Amniotic epithelial cell (primary cell): ENCODE measurements at places on chromosomes 11 and 22.

- no peak for DNase-seq
These were observed 88.4 kb downstream of the CDKN1C start for GRCh38 chr11:2797121-2797711.

DNA sequence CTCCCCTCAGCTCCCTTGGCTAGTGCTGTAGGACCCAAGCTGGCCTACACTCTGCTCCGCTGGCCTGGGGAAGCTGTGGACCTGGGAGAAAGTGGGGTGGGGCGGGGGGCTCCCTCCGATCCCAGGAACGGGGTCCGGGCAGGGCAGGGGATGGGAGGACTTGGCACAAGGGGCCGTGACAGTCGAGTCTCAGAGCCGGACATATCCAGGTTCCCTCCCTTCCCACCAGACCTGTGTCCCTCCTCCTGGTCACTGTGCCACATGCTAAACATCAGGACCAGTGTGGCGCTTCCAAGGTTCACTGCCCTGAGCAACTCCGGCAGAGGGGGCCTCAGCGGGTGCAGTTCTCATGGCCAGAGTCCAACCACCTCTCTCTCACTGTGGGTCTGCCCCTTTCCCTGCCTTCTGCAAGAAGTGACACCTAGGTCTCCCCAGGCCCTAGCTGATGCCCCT, 2.0 kb downstream of the DUSP8 start:
- DNase-seq = no peak

- peak; percentile 43 for DNase-seq
These were observed 56.5 kb upstream of the CABP7 start for GRCh38 chr22:29663180-29663821.

DNA sequence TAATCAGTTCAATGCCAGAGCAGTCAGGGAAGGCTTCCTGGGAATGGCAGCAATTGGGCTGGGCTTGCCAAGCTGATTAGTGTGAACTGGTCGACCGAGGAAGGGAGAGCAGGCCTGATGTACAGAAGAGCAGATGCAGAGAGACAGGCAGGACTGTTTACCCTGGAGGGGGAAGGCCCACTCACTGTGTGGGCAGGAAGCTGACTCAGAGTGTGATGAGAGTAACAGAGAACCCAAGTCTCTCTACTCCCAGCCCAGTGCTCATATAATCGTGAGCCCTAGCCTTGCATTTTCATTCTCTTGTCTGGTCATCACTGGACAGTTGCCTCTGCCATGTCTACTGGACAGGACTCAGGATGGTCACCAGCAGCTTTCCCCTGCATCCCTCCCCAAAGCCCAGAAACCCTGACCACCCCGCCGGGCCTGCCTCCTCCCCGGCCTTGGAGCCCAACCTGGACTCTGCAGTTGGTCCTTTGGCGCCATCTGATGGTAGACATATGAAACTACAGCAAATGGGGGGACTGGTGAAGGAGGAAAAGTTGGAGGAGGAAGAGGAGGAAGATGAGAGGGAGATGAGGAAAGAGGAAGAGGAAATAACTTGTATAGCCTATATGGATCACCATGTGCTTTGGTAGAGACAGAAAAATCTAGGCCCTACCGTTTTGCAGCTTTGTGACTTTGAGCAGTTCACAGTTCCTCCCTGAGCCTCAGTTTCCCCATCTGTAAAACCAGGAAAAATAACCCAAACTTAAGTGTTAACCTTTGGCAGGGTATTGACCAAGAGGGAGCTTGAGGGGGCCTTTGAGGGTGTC, 43.4 kb upstream of the PRDM11 start:
- DNase-seq = peak; percentile 74

- DNase-seq = no peak
These were observed 266.9 kb downstream of the SOX6 start for GRCh38 chr11:16089481-16089880.

- DNase-seq = no peak
These were observed 120.9 kb downstream of the SLC17A6 start for GRCh38 chr11:22459048-22459447.

DNA sequence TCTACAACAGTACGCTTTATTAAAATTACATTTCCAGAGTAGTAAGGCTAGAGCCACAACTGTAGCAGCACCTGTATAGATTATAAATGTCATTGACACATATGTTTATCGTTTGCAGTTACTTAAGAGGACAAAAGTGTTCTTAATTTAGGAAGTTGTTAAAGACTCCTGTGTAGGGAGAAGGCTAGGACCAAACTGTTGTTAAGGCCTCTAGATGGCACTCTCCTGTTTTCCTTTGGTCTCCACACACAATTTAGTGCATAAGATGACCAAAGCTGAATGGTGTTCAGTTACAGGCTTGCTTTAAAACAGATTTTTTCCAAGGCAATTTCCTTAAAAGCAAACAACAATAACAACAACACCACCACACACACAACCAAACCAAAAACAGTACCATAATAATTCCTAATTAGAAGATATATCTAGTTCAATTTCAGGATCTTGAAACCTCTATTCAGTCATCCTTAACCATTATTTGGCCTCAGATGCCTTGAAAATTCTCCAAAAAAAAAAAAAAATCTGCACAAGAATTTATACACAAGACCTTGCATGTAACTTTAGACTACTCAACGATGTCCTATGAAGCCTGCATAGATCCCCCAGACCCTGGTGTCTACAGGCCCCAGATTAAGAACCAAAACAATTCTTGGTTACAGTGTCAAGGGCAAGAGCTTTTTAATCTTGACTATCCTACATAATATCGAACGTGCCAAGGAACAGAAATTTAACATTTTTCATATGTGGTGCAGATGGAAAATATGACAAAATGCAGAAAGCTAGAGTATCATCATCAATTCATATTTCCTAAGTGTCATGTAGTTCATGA, 42.6 kb upstream of the APOA1 start:
- DNase-seq = peak; percentile 74

DNA sequence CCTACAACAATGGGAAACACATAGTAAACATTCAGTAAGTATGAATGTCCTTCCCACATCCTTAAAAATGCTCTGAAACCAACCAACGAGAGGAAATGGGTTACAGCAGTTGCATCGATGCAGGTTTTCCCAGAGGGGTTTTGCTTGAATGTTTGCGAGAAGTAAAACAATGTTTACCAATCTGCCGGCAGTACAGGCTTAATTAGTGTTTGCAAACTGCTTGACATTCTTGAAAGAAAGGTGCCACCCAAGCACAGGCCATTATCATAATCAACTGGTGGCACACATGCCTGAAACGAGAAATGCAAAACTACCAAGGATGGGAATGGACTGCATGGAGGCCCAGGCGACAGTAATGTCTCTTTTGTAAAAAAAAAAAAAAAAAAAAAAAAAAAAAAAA, 27.1 kb upstream of the OPCML start:
- DNase-seq = no peak

DNA sequence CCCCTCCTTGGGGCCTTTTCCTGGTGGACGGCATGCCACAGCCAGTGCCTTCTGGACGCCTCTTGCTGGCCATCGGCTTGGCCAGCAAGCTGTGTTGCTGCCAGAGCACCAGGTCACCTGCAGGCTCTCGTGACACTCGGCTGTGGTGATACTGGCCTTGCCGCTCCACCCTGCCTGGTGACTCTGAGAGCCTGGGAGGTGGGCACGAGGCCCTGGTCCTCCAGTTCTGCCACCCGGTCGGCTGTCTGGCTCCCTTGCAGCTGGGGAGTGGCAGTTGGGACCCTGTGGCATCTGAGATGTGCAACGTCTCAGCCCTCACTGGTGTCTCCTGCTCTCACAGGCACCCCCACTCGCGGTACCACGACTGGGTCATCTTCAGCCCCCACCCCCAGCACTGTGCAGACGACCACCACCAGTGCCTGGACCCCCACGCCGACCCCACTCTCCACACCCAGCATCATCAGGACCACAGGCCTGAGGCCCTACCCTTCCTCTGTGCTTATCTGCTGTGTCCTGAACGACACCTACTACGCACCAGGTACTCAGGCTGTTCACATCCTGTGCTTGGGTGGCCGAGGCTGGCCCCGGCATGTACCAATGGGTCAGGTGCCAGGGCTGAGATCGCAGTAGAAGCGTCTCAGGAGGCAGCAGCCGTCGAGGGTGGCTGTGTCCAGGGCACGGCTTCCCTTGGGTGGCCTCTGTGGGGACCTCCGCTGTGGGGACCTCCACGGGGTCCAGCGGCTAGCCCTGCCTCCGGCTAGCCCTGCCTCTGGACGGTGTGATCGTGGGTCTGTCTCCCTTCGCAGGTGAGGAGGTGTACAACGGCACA, 26.0 kb downstream of the MUC2 start:
- no peak for DNase-seq

GRCh38 chr11:88377646-88378045, 40.1 kb upstream of the CTSC start:
- no peak for DNase-seq

GRCh38 chr22:24024354-24024753, 13.2 kb downstream of the CABIN1 start:
- no peak for DNase-seq

- DNase-seq = no peak
These were observed 18.3 kb upstream of the RFPL3 start for GRCh38 chr22:32339190-32340012.

- DNase-seq = peak; percentile 68
These were observed 43.2 kb downstream of the NEU3 start for GRCh38 chr11:75031771-75032549.

- peak; percentile 7 for DNase-seq
These were observed at the start of gene CLDN5 for GRCh38 chr22:19524170-19525115. Gene CLDN5 (minus strand): TSS chr22:19524410. CDS start chr22:19524255, 155 bp downstream.

DNA sequence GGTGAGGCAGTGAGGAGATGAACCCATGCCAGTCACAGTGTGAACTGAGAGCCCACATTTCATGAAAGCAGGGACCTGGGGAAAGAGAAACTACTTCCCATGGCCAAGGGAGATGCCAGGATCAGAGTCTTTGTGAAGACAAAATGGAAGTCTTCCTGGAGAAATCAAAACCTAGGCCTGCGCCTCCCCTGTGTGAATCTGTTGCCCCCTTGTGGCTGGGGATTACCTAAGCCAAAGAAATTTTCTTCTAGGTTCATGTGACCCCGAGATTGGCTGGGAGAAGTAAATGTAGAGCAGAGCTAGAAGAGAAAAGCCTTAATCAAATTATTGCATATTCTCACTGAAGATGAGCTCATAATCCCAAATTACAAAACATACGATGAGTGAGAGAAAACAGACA, 1075.3 kb downstream of the TBC1D22A start:
- DNase-seq = no peak

DNA sequence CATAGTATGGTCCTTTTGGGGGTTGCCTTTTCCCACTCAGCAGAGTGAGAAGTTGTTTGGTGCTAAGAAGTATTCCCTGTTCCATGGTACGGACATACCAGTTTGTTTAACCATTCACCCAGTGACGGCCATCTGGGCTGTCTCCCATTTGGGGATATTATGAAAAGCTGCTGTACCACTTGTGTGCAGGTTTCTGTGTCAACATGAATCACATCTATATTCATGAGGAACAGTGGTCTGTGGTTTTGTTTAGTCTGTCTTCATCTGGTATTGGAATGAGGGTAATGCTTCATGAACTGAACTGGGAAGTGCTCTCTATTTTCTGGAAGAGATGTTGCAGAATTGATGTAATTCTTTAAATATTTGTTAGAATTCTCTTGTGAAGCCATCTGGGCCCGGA, 89.5 kb downstream of the TRMU start:
- DNase-seq = peak; percentile 20

DNA sequence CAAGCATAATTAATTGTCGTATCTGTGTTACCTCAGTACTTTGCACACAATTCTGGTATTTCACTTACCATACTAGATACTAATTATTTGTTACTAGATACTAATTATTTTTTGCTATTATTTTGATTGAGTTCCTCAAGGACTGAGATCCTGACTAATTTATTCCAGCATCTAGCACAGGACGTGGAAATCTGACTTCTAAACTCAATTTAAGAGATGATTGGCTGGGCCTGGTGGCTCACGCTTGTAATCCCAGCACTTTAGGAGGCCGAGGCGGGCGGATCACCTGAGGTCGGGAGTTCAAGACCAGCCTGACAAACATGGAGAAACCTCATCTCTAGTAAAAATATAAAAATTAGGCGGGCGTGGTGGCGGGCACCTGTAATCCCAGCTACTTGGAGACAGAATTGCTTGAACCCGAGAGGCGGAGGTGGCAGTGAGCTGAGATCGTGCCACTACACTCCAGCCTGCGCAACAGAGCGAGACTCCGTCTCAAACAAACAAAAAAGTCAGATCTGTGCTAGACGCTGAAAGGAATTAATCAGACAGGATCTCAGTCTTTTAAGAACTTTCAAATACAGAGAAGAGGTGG, 527 bp upstream of the MRPL48 start:
- no peak for DNase-seq

DNA sequence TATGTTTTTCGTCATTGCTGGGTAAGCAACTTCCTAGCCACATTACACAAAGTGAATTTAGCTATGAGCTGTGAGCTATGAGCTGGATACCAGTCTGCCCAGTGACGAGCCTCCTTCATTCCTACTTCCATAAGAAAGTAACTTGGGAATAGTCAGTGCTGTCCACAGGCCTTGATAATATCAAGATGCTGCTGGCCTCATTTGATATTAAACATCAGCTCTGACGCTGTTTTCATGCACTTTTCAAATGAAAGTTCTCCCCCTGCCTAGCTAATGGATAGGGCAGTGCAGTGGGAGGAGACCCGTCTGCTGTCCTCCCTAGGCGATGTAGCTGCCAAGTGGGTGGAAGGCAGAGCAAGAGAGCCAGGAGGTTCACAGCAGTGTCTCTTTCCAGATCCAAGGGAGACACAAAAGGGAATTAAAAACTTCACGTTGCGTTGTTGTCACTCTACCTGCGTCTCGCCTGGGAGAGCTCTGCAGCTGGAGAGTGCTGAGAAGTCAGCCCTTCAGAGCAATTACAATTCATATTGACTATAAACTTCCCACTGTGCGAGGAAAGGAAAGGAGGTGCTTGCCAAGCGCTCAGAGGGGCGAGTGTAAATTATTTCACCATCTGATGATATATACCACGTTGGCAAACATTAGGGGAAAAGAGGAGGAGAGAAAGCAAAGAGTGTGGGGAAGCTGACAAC, 861.4 kb downstream of the NTM start:
- no peak for DNase-seq

DNA sequence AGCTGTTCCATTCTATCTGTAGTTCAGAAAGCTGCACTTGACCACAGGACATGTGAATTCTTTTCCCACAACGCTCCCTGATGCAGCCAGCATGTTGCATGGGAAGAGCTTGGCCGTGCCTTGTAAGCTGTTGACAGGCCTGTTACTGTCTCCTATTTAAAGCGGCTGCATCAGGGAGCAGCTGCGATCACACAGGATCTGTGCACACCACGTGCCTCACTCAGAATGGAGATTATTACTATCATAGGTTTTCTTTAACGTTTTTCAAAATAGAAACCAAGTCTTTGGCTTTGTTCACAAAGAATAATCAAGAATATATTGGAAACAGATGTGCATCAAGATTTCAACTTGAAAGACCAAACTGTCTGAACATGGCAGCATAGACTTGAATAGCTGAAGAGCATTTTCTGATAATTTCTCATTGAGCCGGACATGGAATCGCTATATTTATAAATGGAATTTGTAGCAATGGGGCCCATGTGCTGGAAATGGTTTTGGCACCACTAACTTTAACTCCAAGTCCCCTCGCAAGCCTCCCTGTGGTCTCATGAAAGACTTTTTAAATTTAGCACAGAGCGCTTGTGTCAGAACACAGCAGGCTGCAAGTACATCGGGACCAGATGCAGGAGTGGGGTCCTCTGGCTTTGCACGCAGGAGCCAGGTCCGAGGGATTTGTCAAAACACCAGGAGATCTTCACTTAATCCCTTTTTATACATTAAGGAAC, 40.8 kb upstream of the MYO18B start:
- DNase-seq = no peak
